ENCODE measurements at places on chromosomes 11 and 22.

GRCh38 chr11:122785031-122785541 lies 53.2 kb upstream of the CRTAM start:
- DNase-seq = no peak

DNA sequence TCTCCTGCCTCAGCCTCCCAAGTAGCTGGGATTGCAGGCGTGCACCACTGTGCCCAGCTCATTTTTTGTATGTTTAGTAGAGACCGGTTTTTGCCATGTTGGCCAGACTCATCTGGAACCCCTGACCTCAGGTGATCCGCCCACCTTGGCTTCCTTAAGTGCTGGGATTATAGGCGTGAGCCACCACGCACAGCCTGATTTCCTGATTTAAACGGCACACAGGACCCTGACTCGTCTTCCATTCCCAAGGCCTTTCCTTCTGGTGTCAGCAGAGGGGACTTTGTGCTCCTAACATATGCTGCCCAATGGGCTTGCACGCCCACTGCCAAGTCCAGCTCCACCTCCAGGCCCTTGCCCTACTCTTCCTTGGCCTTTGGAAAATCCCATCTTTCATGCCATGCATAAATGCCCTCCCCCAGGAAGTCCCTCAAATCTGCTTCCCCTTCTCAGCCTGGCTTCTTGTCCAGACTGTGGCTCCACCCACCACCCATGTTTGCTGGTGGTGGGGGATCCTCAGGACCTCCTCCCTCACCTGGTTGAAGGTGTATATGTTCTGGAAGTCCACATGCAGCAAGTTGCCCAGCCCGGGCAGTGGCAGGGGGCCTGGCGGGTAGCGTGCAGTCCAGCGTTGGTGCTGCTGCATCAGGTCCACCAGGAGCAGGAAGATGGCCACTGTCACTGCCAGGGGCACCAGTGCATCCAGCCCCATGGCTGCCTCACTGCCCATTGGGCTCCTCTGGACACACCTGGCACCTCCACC lies 23.9 kb upstream of the CYP2D6 start:
- DNase-seq = no peak

- no peak for DNase-seq
Measured at GRCh38 chr22:22997262-22997898, 72.9 kb upstream of the GNAZ start.

GRCh38 chr11:69449320-69450063 lies 32.0 kb upstream of the LINC01488 start:
- DNase-seq = no peak

DNA sequence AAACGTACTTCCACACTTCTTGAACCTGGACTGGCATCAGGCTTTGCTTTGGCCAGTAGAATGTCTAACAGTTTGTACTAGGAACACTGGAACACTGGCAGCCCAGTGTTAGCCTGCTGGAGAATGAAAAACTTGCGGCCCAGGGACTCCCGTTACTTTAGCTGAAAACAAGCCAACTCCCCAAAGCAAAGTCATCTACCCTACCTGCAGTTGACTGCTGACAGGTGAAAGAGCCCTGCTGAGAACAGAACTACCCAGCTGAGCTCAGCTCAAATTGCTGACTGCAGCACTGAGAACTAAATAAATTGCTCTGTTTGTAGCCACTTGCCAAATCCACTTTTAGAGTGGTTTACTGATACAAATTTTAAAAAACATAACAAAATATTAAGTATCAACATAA lies 342.5 kb downstream of the LRRC4C start:
- DNase-seq = no peak

GRCh38 chr22:38751422-38752346 lies 4.1 kb downstream of the SUN2 start:
- DNase-seq = peak; percentile 68

- DNase-seq = no peak
Measured at GRCh38 chr11:120420572-120420971, 84.4 kb downstream of the ARHGEF12 start.

DNA sequence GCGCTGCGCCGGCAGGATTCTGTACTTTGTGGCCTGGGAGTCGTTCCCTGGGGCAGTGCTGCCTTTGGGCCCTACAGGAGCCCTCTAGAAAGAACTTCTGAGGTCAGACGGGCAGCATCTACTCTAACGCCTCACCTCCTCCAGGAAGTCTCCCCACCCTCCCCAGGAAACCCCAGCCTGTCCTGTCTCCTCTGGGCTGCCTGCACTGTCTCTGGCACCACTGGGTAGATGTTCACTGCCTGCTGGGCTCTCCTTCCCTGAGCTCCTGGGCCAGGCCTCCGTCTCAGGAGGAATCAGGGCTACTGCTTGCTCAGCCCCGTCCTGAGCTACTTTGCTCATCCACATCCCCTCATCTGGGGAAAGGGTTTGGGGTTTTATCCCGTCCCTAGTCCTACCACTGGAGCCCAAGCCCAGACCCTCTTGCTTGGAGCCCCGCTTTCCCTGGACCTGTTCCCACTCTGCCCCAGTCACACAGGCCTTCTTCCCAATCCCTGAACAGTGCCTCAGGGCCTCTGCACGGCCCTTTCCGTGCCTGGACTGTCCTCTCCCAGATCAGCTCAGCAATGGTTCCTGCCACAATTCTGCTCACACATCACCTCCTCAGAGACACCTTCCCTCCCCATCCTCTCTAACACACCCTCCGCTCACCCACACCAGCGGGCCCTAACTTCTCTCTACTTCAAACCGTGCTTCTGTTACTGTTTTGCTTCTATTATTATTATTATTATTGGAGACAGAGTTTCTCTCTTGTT lies 11.3 kb upstream of the TREH start:
- no peak for DNase-seq

DNA sequence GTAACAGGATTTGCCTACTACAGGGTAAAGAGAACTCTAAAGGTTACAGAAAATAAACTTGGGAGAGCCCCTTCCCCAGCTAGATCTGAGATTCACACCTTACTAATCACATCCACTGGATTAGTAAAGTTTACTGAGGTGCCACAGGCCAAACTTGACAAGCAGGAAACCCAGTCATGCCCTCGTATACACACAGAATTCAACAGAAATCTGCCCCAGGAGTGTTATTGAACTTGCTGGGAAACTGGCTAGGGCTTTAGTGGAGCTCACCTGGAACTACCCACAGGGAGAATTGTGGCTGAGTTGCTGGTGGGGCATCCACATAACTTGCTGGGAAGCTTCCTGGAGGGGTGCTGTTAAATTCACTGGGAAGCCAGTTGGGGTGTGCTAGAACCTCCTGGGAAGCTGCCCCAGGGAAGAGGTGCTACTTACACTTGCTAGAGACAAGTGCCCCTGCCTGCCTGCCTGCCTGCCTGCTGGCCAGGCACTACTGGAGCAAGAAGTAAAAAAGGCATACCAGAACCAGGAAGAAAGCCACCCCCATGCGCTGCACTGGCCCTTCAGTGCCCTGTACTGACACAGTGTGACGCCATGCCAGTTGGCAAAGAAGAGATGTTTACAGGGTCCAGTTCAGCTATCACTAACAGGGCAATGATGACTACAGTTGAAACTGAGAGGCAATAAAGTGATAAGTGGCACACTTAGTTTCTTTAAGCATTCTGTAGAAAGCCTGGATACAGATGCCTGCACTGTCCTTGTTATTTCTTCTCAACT lies 106.5 kb downstream of the ALX4 start:
- DNase-seq = no peak

DNA sequence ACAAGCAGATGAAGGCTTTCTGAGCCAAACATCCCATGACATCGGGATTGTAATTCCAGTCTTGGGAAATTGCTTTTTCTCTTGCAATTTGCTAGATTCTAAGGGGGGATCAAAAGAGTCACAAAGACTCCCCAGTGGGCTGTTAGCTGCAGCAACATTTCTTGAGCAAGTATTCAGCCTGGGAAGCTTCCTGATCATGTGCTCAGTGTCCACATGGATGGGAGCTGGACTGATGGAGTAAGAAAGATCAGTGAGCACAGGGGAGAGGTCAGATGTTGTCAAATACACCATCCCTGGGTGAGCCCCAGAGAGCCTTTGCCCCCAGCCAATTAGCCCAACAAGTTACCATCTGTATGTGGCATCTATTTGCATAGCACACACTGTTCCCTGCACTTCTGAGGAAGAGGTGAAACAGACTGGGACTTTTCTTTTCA lies 10.2 kb upstream of the GRK3 start:
- DNase-seq = no peak

DNA sequence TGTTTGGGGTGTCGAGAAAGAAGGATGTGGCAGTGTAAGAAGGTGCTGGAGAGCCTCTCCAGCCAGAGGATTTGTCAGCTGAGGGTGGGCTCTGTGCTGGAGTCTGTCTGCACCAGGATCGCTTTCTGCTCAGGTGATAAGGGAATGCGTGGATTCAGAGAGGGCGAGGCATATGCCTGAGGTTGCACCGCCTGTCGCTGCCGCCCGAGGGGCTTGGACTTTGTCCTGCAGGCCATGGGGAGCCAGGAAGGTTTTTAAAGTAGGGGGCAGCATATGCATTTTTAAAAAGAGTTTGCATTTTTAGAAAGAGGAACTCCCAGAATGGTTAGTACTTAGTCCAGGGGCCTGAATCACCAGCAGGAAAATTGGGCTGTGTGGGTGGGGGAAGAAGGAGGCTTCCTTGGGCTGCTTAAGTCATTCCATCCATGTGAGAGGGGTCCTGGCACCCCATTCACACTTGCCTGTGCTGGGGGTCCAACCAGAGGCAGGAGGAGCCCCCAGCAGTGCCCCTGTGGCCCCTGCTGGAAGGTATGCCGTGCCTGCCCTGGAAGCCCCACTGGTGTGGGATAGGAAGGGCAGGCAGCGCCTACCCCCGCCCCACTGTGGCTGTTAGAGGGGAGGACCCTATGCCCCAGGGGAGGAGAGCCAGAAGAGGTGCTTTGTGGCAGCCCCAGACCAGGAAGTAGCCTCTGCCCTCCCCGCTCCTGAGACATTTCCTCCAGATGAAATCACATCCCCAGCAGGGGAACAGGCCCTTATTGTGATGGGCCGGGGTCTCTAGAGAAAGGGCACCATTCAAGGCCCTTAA lies 35.8 kb upstream of the MYRF start:
- DNase-seq = no peak

DNA sequence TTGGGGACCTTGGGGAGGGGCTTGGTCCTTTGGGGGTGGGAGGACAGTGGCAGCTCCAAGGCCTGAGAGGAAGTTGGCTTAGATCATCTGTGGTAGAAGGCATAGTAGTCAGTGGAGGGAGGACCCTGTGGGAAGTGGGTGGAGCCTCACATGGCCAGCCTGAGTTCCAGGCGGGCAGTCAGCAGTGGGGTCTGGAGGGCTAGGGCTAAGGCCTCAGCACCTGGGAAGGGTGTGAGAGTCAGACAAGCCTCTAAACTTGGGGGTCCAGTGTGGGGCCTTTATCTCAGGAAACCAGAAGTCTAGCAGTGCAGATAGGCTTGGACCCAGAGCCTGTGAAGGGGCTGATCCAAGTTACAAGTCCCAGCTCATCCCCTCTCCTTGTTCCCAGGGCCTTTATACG lies 4.0 kb downstream of the NLRX1 start:
- no peak for DNase-seq

DNA sequence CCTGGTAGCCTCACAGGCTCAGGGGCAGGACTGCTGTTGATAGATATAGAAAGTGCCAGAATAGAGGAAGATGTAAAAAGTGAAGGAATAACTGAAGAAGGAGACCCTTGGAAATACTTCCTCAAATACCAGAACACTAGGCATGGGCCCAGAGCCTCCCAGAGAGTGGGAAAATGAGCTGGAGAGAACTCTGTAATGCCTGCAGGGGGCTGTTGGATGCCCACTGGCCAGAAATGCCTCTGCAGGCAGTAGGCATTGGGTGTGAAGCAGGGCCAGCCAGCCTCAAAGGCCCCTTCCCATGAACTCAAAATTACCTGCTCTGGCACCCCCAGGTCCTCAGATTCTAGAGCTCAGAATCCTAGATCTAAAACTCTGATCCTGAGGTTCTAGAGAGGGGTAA lies 15.1 kb downstream of the P2RY2 start:
- DNase-seq = no peak

GRCh38 chr11:130858215-130858614 lies 58.1 kb downstream of the SNX19 start:
- no peak for DNase-seq

GRCh38 chr11:13595166-13595565 lies 73.3 kb upstream of the FAR1 start:
- DNase-seq = no peak

- DNase-seq = no peak
Measured at GRCh38 chr11:29405305-29405704, 611.5 kb downstream of the KCNA4 start.

DNA sequence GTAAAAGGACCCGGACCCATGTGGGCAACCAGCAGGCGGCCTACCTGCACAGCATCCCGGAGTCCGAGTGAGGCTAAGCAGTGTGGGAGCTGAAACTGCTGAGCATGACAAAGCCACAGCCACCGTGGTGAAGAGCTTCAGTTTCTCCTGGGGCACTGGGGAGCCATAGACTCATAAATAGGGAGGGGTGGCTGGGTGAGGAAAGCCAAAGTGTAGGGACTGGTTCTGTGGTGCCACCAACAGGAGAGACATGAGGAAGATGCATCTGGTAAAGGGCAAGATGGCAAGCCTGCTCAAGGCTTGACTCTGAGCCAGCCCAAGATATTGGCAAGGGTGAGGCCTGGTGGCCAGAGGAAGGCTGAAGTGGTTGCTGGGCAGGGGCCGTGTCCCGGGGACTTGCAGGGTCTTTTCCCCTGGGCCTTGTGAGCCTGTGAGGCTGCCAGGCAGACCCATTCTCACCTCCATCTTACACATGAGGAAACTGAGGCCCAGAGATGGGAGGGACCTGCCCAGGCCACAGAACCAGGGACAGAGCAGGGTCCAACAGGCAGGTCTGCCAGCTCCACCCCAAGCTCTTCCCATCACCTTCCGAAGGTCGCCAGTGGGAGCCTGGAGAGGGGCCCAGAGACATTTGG lies 30.4 kb downstream of the CYTH4 start:
- DNase-seq = peak; percentile 19

DNA sequence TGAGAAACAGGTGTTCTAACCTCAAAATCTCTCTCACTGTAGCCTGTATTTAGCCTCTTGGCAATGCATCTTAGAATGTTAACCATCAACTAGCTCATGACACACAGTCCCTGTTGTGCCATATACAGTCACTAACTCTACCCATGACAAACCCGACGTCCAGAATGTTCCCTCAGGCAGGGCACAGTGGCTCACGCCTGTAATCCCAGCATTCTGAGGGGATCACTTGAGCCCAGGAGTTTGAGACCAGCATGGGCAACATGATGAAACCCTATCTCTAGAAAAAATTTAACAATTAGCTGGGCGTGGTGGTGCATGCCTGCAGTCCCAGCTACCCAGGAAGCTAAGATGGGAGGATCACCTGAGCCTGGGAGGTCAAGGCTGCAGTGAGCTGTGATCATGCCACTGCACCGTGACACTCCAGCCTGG lies 18.2 kb upstream of the CCDC34 start:
- DNase-seq = no peak

All from stimulated activated CD4-positive, alpha-beta T cell treated with anti-CD3 and anti-CD28 coated beads, Interleukin-4, amount 100 ng/mL, for 24 hours (primary cell).